ENCODE measurements at places on chromosomes 2 and 18. TPM values are rescaled to one million over a fixed set of nuclear protein-coding genes. Genes with fewer than 3 reads are reported as not detected.

GRCh38 chr18:39494211-39494896 is 1928.8 kb upstream of the CELF4 start:
- no peak for DNase-seq

DNA sequence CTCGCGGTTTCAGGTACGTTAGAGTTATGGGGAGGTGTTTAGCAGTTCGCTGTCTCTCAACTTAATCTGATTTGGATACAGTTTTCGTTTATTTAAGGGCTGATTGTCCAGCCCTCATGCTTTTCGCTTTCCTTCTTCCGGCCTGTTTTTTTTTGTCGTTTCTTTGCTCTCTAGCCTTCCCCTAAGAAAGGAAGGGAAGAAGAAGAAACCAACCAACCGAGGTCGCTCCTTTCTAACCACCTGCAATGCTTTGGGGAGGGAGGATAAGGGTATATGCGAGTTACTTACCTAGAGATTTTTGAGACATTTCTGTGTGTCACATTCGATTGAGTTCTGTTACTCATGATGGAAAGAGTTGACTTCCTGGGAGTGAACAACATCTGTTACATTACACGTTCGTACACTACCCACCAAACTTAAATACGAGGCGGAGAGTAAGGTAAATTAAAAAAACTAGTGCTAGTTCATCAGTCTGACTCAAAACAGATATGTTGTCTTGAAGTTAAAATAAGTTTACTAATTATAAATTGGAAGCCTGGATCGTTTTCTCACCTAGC is 918 bp downstream of the EIF5B start:
- DNase-seq, result no peak

DNA sequence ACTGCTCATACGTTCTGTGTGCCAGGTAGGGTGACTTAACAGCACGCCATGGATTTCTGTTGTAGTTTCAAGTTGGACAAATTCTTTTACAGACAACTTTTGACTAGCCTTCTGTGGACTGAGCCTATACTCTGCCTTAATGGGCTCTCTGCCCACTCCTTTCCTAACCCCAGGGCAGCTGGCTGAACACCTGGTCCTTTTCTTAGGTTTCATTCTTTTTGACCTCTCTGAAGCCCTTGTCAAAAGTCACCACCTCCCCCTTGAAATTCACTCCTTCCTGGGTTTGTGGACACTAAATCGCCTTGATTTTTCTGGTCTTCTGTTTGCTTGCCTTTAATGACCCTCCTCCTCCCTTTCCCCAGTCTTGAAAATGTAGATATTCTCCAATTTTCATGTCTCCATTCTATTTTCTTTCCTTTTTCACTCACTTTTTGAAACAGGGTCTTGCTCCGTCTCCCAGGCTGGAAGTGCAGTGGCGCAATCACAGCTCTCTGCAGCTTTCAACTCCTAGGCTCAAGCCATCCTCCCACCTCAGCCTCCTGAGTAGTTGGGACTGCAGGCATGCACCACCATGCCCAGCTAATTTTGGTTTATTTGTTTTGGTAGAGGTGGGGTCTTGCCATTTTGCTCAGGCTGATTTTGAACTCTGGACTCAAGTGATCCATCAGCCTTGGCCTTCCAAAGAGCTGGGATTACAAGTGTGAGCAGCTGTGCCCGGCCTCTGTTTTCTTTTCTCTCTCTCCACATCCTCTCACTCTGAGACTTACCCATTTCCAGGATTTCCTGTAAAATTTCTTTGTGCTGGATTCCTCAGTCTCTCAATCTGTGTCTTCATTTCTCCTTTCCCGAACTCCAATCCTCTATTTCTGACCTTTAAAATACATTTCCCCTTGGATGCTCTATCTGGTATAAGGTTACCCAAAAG is 112.9 kb downstream of the PLB1 start:
- no peak for DNase-seq

- DNase-seq, result no peak
These were observed 2.1 kb downstream of the NMUR1 start for GRCh38 chr2:231527955-231528635.

ZNF521 gene
- 5.0 TPM for total RNA-seq
